ENCODE measurements at places on chromosomes 3 and 15.

GRCh38 chr15:71916834-71917233, 106.5 kb downstream of the NR2E3 start:
- no peak for DNase-seq

DNA sequence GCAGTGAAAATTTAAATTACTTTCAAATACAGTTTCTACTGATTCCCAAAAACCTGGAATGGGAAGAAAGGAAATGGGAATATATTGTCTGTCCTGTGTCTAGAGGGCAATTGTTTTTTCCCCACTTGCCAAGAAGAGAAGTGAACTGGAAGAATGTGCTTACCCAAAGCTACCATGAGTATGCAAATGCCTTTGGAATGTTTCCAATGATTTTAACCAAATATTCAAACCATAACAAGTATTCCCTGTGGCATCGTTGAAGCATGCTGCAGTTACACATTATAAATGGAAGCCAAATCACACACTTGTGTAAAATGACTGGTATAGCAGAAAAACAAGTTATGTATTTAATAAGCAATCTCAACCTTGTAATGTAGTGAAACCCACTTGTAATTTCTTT, 368.2 kb downstream of the GBE1 start:
- no peak for DNase-seq

- no peak for DNase-seq
Measured at GRCh38 chr3:111700054-111700453, 104.9 kb upstream of the ZBED2 start.

GRCh38 chr15:22877607-22878006, 39.1 kb downstream of the NIPA2 start:
- no peak for DNase-seq

- DNase-seq, result no peak
Measured at GRCh38 chr3:4999531-5000184, 20.4 kb downstream of the BHLHE40 start.

- no peak for DNase-seq
Measured at GRCh38 chr15:82774496-82774895, 31.4 kb downstream of the FSD2 start.

- no peak for DNase-seq
Measured at GRCh38 chr15:42604894-42605744, 29.7 kb downstream of the STARD9 start.

DNA sequence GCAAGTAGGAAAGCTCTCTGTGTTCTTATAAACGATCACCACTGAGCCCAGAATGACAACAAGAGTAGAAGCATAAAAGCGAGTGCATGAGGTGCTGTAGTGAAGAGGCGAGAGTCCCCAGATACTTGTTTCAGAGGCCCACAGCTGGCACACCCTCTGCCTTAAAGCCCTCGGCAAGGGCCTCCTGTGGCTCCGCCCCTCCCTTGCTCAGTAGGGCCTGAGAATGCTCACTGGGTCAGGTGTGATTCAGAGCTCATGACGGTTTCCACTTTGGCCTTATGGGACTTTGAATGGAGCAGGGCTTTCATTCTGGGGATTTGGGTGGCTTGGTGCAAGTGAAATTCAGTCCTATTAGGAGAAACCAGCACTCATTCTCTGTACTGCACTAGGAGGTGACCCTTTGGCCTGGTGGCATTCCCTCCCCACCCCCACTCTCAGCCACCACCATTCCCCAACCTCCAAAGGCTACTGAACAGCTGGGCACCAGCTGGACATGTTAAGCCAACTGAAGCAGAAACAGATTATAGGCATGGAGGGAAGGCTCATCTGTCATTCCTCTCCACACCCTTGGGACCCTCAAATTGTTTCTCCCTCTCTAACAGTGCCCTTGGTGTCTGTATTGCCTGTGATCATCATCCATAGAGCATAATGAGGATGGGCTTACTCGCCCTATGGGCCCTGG, 109.6 kb upstream of the CTDSPL start:
- DNase-seq, result no peak

DNA sequence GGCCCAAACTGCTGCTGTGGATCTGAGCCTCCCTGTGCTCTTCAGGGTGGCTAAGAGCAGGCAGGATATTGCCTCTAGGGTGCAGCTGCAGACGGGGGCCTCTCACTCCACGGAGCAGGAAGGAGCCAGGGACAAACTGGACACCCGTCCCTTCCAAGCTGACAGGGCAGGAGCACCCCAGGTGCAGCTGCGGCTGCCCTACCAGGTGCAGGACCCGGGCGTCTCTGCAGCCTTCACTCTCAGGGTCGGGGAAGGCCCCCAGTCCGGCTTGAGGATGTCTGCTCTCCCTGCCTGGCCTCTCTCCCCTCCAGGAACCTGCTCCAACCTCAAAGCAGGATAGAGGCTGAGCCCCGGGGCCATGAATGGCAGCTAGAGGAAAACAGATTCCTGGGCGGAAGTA, 1554.9 kb upstream of the CADM2 start:
- DNase-seq, result no peak

DNA sequence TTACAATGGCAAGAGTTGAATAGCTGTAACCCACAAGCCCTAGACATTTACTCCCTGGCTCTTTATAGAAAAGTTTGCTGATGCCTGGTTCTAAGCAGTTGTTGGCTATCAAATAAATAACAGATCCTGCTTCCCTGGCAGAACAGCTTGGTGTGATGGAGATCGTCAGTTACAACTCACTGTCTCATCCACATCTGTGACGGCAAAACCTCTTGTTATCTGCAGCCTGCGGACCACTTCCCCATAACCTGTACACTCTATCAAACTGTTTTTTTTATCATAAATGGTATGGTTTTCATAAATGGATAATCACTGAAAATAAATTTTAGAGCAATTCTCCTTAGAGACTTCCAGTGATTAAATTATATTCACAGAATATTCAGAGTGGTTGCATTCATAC, 14.1 kb downstream of the ZDHHC3 start:
- DNase-seq, result no peak

DNA sequence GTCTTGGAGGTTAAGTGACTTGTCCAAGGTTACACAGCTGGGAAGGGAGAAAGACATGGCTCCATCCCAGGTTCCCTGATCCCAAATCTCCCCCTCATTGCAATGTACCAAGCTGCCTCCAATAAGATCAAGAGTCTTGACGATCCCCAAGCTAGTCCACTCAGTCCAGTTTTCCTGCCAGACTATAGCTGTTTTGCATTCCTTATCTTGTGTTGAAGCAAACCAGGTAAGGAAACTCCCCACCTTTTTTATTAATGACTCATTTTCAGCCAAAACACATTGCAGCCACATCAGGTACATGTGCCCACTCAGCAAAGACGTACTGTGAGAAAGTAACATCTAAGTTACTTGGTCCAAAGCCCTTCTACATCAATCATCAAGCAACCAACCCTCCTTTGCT, 41.9 kb downstream of the LIPC start:
- DNase-seq, result no peak

GRCh38 chr3:195715583-195716266, 5.1 kb upstream of the MUC20 start:
- DNase-seq, result no peak

GRCh38 chr3:134711284-134711683, 60.5 kb upstream of the KY start:
- DNase-seq, result no peak

GRCh38 chr3:62539762-62540161, 166.4 kb upstream of the FEZF2 start:
- DNase-seq, result no peak

DNA sequence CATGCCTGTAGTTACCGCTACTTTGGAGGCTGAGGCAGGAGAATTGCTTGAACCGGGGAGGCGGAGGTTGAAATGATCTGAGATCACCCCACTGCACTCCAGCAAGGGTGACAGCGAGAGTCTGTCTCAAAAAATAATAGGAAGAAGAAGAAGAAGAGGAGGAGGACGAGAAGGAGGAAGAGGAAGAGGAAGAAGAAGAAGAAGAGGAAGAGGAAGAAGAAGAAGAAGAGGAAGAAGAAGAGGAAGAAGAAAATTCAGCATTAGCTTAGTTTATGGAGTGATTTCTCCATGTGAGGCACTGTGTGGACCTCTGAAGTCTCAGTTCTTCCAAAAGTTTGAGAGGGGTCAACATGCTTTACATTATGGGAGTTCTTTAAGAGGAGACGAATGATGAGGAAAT, 17.4 kb upstream of the MEGF11 start:
- DNase-seq, result no peak

DNA sequence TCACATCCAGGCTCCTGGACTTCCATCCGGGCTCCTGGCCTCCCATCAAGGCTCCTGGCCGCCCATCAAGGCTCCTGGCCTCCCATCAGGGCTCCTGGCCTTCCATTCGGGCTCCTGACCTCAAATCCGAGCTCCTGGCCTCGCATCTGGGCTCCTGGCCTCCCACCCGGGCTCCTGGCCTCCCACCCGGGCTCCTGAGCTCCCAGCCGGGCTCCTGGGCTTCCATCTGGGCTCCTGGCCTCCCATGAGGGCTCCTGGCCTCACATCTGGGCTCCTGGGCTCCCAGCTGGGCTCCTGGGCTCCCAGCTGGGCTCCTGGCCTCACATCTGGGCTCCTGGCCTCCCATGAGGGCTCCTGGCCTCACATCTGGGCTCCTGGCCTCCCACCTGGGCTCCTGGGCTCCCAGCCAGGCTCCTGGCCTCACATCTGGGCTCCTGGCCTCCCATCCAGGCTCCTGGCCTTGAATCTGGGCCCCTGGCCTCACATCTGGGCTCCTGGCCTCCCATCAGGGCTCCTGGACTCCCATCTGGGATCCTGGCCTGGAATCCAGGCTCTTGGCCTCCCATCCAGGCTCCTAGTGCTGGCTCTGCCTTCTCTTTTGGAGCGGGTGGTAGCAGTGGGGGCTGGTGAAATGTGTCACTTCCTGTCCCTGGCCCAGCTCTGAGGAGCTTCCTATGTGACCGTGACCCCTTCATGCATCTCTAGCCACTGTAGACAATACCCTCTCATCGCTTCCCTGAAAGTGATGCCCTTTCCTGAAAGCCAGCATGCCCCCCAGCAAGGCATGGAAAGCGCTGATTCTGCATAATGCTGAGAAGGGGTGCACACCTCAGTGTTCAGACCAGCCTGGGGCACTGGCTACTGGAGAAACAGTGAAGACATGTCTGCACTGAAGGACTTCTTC, 62.7 kb upstream of the BLM start:
- DNase-seq, result no peak

DNA sequence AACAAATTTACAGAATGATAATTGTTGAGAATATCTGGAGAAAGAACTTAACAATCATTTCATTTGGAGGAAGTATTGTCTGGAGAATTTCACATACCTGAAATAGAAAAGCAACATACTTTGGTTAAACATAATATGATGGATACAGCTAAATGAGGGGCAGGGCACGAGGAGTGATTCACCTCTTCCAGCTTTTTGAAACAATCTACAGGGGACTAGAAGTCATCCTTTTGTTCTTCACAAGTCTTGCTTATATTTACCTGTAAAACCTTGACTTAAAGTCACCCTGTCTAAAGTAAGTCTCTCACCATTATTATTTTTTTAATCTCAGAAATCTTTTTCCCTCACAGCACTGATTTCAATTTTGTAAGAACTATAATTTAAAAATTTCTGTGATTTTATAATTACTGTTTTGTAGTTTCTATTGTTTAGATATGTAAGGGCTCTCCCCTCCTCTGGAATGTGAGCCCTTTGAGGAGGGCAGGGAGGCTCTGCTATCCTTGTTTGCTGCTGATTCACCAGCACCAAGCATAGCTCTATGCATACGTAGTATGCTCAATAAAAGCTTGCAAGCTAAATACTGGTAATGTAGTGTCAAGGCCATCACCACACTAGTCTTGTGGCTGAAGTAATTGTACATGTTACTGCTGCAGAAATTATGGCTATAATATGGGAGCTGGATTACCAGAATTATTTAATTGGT, 193.9 kb upstream of the THRB start:
- DNase-seq, result no peak

DNA sequence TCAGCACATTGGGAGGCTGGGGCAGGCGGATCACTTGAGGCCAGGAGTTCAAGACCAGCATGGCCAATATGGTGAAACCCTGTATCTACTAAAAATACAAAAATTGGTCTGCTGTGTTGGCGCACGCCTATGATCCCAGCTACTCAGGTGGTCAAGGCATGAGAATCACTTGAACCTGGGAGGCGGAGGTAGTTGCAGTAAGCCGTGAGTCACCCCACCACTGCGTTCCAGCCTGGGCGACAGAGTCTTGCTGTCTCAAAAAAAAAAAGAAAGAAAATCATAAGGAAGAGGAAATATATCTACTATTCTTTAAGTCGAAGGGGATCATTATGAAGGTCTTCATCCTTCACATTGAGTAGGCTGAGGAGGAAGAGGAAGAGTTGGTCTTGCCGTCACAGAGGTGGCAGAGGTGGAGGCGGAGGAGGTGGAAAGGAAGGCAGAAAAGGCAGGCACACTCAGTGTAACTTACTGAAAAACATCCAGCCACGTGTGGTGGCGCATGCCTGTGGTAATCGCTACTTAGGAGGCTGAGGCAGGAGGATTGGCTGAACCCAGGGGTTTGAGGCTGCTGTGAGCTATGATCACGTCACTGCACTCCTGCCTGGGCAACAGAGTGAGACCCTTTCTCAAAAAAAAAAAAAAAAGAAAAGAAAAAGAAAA, 14.2 kb downstream of the CSK start:
- no peak for DNase-seq

DNA sequence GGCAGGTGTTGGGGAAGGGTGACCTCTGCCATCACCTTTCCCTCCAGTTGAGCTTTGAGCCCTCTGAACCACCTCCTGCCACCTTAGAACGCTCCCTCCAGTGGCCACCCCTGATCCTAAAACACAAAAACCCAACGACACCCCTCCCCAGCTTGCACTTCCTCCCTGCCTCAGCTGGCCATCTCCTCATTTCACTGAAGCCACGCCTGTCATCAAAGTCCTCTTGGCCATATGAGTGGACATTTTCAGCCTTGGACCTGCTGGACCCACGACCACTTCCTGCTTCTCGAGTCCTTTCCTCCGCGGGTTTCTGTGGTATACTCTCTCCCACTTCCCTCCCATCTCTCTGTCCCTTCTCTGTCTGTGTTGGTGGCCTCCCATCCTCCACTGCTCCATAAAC, 48.5 kb upstream of the NR2C2 start:
- DNase-seq, result no peak

- DNase-seq, result no peak
Measured at GRCh38 chr15:86961669-86962068, 882.0 kb downstream of the AGBL1 start.

GRCh38 chr3:126268866-126269265, 88.3 kb downstream of the KLF15 start:
- no peak for DNase-seq

GRCh38 chr15:83709241-83709640, 55.3 kb downstream of the ADAMTSL3 start:
- no peak for DNase-seq

DNA sequence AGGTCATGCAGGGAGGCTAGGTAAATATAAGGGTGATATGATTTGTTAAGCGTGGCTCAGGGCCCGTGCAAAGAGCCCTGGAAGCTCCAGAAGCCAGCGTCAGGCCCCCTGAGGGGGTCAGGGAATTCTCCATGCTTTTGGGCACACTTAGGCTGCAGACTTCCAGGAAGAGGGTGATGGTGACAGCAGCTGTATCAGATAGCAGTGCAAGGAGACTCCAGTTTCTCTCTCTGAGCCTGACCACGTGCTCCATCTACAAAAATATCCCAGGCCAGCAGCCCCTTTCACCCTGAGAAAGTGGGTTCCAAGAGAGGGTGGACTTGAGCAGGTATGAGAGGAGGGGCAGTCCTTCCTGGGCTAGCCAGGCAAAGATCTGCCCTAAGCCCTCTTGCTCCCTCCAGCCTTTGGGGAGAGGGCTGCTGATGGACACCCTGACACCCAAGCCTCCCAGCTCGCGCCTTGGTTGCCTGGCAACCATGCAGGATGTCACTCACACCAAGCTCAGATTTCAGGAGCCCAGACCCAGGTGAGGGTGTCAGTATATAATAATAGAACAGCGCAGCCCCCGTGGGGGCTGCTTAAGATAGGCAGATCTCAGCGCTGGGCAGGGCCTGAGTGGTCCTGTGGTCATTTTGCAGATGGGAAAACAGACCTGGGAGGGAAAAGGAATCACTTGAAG, 35.8 kb downstream of the ATP2B2 start:
- no peak for DNase-seq

Measured in stimulated activated CD4-positive, alpha-beta T cell treated with anti-CD3 and anti-CD28 coated beads, Interleukin-1b, Interleukin-23, amount 100 ng/mL, for 1 hour (primary cell).